ENCODE measurements at places on chromosomes 11 and 22. TPM values are rescaled to one million over a fixed set of nuclear protein-coding genes. Genes with fewer than 3 reads are reported as not detected.
A peak's percentile ranks its signal among the peaks of the same experiment; 100 is the strongest.

Gene FAM89B
- 62.7 TPM for total RNA-seq

Gene MS4A8
- not detected for total RNA-seq

Gene TRIM51
- not detected for total RNA-seq

- DNase-seq = no peak
Observed at GRCh38 chr11:72001834-72002591, 3.3 kb downstream of the IL18BP start.

DNA sequence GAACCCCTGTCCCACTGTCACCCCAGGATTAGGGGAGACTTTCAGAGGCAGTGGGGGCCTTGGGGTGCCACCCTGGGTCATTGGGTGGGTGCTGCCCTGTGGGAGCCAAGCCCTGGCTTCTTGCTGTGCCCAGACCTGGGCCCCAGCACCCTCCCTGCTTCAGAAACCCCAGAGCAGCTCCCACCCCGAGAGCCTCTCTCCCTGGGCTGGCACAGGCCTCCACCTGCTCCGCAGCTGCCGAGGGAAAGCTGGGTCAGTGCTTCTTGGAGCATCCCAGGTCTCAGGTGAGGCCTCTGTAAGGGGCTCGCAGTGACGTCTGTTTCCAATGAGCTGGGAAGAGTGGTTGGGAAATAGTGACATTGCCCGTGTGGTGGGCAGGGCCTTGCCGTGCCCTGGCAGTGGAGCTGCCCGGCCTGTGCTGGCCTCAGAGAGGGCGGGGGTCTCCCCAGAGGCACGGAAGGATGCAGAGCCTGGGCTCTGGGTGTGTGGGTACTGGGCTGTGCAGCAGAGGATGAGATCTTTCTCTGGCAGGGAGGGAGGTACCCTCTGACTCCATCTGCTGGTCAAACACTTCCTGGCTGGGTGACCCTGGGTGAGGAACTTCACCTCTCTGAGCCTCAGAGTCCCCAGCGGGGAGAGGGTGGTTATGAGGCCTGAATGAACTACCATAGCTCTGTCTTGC, 23.0 kb downstream of the C22orf23 start:
- no peak for DNase-seq

GRCh38 chr11:132792341-132793140, 739.8 kb downstream of the OPCML start:
- no peak for DNase-seq

- DNase-seq = no peak
Observed at GRCh38 chr22:22692707-22693530, 48.5 kb downstream of the GGTLC2 start.

Gene VEGFB
- 71.2 TPM for total RNA-seq

Gene B4GALNT4
- 8.2 TPM for total RNA-seq

- no peak for DNase-seq
Observed at GRCh38 chr22:43889860-43890253, 2.0 kb downstream of the PNPLA5 start.

GRCh38 chr11:88354912-88355311, 17.4 kb upstream of the CTSC start:
- DNase-seq = no peak

Gene OR6T1
- total RNA-seq = not detected

DNA sequence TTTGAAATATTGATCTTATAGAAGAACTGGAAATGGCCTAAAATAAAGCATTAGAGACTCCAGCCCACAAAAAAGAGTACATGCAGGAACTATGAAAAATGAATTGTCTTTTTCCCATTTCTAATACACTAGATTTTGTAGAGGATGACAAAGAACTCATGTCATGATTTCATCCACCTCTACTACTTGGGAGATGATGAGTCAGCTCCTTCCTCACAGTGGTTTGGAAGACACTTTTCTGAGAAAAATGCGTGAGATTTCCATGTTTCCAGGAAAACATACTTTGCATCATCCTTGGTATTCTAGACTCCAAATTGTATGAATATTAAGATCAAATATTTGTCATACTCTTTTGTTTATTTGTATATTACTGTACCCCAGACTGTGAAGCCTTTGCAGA, 500.5 kb downstream of the FAM181B start:
- no peak for DNase-seq

GRCh38 chr11:72684236-72684912, 10.2 kb upstream of the PDE2A start:
- peak; percentile 92 for DNase-seq

Gene OR51E1
- total RNA-seq = 0.11 TPM

Gene FAM118A
- total RNA-seq = 11.9 TPM

DNA sequence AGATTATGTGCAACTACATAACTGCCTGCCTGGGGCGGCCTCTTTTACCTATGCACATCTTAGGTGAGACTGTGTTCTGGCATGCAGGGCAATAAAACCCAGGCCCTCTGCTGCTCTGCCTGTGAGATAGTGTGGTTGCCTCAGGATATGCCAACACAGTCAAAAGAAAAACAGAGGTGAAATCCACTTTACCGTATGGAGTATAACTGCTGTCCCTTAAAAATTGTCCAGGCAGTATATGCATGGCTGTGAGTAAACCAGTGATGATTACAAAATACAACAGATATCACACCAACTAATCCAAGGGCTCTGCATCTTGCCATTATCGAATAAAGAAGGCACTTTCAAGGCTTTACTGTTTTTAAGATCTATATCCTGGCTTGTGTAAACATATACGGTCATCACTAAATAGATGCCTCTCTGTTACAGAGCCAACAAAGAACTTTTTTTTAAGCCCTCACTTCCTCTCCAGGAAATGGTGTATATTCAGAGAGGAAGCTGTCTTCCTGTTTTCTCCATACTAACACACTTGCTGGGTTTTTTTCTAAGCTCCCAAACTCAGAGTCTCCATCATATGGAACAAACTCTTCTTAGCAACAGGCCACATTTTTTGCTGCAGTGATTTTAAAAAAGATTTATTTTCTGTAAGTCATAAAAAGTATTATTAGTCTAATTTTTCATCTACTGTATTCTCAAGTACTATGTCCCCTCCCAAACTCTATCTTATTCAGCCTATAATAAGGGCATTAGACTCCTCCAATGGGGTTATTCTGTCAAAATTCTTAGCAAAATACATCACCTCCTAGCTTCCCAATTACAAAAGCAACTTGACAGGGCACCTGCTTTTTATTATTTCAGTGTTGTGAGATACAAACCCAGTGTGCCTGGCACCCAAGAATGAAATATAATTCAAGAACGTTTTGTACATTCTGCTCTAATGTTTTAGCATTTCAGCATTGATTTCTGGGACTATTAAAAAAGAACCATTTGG, 135.2 kb downstream of the MAML2 start:
- no peak for DNase-seq

GRCh38 chr11:8138526-8138925, 30.3 kb downstream of the RIC3 start:
- DNase-seq = no peak

DNA sequence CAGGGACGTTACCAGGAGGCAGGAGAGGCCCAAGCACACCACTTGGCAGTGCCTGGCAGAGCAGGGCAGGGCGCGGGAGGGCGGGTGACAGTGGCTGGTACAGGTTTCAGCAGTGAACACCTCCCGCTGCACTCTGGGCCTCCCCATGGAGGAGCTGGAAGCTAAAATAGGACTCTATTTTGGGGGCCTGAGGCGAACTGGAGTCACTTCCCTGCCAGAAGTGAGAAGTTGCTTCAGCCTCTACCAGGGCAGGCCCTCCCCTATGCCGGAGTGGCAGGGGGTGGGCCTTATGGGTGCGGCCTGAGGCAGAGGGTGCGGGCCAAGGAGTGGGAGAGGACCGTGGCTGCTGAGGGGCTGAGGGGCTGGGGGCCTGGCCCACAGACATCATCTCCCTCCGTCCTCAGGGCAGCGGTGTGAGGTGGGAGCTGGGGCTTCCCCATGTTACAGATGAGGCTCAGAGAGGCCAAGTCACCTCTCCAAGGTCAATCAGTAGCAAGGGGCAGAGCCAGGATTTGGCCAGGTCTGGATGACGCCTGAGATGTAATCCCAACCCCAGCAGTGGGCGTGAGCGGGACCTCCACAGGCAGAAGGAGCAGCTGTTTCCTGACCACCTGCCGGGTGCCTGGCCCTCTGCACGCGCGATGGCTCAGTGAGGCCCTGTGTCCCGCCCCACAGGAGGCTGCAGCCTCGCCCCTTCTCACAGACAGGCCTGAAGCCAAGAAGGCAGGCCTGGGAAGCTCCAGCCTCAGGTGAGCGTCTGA, 39.3 kb downstream of the KCNJ4 start:
- DNase-seq = peak; percentile 85

- DNase-seq = no peak
Observed at GRCh38 chr11:70168405-70168754, 34.7 kb upstream of the FADD start.

DNA sequence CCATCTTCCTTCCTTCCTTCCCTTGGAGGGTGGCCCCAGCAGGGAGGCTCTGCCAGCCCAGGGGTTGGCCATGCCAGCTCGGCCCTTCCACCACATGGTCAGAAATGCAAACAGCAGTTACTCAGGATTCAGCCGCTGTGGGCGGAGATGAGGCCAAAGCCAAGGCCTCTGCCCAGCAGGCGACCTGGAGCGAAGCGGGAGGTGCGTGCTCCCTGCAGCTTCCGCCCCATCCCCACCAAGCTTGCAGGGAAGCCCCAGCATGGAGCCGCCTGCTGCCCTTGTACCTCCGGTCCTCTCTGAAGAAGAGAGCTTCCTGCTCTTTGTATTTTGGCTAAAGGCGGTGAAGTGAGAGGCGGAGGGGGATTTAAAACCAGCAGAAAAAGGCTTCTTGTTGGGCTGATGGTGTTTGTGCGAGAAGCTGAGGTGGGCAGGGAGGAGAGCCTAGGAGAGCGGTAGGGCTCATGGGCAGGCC, 50.4 kb downstream of the ANO1 start:
- no peak for DNase-seq

- DNase-seq = peak; percentile 28
Observed at GRCh38 chr11:71158936-71159335, 93.4 kb downstream of the SHANK2 start.

Measured in lower leg skin (tissue), 4 donors.